ENCODE measurements at places on chromosomes 1 and 21.

DNA sequence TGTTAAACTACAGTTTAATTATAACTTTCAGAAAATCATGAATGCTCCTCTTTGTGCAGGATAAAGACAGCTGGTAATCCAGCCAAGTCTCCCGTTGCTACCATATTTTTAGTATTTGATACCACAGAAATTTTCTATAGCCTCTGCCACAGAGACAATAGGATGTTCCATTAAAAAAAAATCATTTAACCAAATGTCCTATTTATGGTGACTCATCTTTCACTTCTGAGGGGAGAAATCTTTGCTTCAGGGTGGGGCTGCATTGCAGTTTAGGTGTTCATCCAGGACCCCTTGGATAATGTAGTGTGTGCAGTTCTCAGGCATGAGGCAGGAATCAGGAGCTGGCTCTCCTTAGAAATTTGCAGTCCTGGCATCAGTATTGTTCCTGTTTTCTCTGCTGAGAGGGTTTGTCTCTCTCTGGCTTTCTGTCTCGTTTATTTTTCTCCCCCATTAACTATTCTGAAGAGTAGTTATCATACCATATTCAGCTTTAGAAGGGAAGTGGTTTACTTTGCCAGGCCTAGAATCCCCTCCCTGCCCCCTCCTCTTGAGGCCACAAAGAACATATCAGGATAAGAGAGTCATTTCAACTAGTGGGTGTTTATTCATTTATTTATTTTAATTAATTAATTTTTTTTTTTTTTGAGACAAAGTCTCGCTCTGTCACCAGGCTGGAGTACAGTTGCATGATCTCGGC, 3.1 kb downstream of the PRUNE1 start:
- DNase-seq: no peak

- DNase-seq: no peak
Observed at GRCh38 chr1:240765732-240766363, 153.9 kb upstream of the GREM2 start.

DNA sequence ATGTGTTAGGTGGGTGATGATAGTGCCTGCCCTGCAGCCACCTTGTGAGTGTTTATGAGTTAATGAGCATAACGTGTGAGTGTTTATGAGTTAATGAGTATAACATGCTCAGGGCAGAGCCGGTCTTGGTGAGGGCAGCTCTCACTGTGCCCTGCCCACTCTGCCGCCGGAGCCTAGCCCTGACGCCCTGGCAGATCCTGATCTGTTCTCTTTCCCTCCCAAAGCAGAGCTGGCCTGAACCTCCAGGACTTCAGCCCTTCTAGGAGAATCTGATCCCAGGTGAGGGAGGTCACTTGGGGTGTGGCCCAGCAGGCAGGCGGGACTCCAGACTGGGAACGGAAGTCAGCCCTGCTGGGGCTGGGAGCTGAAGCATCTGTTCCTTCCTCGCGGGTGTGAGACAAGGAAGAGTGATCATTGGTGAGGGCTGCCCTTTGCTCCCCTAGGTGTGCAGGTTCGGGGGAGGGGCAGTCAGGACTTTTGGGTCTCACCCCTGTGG, 5.7 kb downstream of the FBLIM1 start:
- DNase-seq: no peak

GRCh38 chr1:169326956-169327268, 40.7 kb downstream of the NME7 start:
- no peak for DNase-seq
